ENCODE measurements at places on chromosomes 12 and 14.

DNA sequence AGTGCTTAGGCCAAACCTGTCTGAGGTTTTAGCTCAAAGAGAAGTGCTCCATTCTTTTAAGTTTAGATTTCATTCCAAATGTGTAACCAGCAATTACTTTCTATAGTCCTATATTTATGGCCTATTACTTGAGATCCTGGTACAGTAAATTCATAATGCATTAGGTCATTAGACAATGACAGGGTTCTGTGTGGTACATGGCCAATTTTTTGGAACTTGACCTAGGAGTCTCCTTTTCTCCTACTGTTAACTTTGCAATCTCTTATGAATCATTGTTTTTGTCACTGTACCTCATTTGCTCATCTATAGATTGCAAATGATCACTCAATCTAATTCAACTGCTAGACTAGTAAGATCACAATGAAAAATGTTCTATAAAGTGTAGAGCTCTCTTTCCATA, 136.7 kb downstream of the PDE3A start:
- DNase-seq = no peak

DNA sequence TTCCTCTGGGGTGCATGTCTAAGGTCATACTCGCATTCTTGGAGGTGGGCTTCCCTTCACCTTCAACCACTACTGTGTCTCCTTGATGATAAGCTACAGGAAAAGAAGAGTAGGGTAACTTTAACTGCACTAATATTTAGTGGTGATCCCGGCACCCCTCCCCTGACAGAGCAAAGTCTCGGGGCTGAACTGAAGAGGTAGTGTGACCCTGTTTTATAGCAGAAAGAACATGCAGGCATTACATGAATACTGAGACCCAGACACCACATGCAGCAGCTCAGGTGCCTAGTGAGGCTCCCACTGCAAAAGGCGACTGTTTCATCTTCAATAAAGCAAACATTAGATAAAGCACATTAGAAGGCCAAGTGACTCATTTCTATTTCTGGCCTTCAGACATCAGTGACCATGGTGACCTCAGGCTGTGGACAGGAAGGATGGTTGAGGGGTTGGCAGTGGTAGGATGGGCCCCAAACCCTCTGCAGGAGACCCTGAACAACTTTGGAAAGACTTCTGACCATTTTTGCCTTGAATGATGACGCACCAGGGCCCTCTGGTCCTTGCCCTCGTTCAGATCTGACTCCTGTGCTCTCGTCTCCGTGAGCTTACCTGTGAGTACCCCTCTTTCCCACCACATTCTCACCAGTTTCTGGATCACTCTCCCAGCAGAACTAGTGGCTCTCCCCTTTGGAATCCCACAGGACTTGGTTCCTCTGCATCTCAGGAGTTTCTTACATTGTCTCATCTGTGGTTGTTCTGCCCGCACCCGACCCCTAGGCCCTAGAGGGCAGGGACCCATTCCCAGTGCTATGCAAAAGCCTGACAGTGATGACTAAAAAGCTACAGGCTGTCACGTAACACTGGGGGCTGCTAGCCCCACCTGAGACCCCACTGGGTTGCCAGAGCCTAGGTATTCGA, 23.8 kb upstream of the JPH4 start:
- DNase-seq = no peak

DNA sequence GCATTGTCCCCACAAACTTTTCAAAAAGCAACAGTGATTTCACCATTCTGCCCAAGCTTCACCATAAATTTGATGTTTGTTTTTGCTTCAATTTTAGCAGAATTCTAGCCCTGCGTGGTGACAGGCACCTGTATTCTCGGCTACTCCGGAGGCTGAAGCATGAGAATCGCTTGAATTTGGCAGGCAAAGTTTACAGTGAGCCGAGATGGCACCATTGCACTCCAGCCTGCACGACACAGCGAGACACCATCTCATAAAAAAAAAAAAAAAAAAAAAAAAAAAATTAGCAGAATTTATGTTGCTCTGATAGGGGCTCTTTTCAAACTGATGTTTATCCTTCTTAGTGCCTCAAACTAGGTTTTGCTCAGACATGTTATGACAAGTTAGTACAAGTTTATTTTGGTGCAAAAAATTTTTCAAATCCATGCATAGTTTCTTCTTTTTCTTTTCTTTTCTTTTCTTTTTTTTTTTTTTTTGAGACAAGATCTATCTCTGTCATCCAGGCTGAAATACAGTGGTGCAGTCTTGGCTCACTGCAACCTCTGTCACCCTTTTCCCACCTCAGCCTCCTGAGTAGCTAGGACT, 24.3 kb downstream of the RASSF3 start:
- no peak for DNase-seq

GRCh38 chr14:55105991-55106390, 23.1 kb upstream of the LGALS3 start:
- DNase-seq = no peak

- DNase-seq = no peak
Measured at GRCh38 chr12:17489452-17489851, 600.5 kb downstream of the RERGL start.

DNA sequence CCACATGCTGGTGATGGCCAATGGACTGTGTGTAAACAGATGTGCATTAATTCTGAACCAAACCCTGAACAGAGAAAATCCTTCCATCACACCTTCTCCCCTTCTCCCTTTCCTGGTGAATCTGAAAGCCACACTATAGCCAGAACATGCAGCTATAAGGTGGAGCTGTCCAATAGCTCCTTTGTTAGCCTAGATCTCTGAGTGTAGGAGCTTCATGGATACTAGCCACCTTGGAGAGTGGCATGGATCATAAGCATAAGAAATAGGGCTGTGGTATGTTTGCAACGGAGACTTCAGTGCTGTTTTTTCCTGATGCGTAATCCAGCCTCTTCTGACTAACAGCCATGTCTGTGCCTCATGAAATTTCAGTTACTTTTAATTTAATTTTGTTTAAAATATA, 364.5 kb downstream of the BTG1 start:
- no peak for DNase-seq

- no peak for DNase-seq
Measured at GRCh38 chr14:73789989-73790581, 61.5 kb upstream of the PTGR2 start.

GRCh38 chr14:68482018-68482417, 310.8 kb downstream of the ZFP36L1 start:
- DNase-seq = no peak

- no peak for DNase-seq
Measured at GRCh38 chr14:66078006-66078405, 408.2 kb upstream of the CCDC196 start.

- DNase-seq = no peak
Measured at GRCh38 chr14:91555531-91555930, 45.4 kb upstream of the PPP4R3A start.

GRCh38 chr12:130571734-130572133, 144.4 kb downstream of the RIMBP2 start:
- DNase-seq = no peak

- DNase-seq = no peak
Measured at GRCh38 chr14:67911562-67911961, 92.0 kb downstream of the RAD51B start.

GRCh38 chr14:91348845-91349465, 68.7 kb downstream of the CCDC88C start:
- DNase-seq = no peak

DNA sequence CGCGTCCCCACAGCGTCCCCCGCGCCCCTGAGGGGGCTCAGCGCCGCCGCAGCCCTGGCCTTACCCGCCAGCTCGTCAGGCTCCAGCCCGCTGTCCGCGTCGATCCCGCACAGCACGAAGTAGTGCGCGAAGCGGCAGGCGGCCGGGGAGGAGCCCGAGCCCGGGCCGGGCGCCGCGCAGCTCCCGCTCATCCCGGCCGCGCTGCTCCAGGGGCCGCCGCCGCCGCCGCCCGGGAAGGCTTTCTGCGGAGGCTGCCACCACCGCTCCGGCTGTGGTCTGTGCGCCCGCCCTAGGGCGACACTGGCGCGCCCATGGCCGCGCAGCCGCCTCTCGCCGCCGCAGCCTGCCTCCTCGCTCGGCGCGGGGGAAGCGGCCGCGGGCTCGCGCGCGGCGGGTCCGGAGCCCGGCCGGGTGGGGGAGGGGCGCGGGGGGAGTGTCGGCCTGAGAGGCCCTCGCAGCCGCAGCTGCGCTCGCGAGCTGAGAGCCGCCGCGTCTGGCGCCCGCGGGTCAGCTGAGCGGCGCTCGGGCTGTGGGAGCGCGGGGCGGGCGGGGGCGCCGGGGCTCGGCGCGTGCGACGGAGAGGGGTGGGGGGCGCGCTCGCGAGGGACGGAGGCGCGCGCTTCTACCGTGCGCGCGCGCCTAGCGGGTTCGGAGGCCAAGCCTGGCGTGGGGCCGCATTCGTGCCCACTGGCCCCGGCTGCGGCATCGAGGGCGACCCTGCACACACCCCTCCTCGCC, at the start of gene DENND5B:
DENND5B (minus strand) TSS at position 495 of the 738 bp plus-strand sequence; CDS start at position 191, 304 bp downstream.
- no peak for DNase-seq

- no peak for DNase-seq
Measured at GRCh38 chr14:36513451-36514277, 6.4 kb downstream of the NKX2-1 start.

GRCh38 chr12:125304029-125304428, 238.8 kb downstream of the AACS start:
- DNase-seq = no peak

- DNase-seq = no peak
Measured at GRCh38 chr12:120118321-120119061, 1.9 kb upstream of the RAB35 start.

GRCh38 chr12:101854747-101855146, 22.6 kb upstream of the DRAM1 start:
- no peak for DNase-seq

DNA sequence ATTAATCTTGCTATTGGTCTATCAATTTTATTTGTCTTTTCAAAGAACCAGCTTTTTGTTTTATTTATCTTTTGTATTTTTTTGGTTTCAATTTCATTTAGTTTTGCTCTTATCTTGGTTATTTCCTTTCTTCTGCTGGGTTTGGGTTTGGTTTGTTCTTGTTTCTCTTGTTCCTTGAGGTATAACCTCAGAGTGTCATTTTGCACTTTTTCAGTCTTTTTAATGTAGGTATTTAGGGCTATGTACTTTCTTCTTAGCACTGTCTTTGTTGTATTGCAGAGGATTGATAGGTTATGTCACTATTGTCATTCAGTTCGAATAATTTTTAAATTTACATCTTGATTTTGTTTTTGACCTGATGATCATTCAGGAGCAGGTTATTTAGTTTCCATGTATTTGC, 92.7 kb upstream of the DCD start:
- no peak for DNase-seq

GRCh38 chr12:39483597-39483996, 40.7 kb upstream of the KIF21A start:
- no peak for DNase-seq

GRCh38 chr14:100297320-100298300, 8.6 kb downstream of the SLC25A29 start:
- no peak for DNase-seq

DNA sequence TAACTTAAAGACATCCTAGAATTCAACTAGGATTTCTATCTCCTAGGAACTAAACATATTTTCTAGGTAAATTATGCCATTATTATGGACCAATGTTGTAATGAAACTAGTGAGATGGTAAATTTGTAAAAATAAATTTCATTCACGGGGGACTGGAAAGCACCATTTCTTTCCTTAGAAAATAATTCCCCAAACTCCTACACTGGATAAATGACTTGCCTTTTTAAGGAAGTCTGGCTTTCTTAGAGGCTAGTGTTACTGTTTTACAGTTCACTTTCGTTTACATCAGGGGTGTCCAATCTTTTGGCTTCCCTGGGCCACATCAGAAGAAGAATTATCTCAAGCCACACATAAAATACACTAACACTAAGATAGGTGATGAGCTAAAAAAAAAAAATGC, 3.3 kb downstream of the SLC39A9 start:
- DNase-seq = no peak

- DNase-seq = no peak
Measured at GRCh38 chr14:56127156-56127555, 8.9 kb downstream of the PELI2 start.

- DNase-seq = no peak
Measured at GRCh38 chr14:31059152-31059924, 33.2 kb upstream of the STRN3 start.

GRCh38 chr12:71439613-71440344, at the start of gene LGR5:
TSS of gene LGR5 (plus strand) at chr12:71439798. CDS start at chr12:71440081, 283 bp downstream.
- no peak for DNase-seq

DNA sequence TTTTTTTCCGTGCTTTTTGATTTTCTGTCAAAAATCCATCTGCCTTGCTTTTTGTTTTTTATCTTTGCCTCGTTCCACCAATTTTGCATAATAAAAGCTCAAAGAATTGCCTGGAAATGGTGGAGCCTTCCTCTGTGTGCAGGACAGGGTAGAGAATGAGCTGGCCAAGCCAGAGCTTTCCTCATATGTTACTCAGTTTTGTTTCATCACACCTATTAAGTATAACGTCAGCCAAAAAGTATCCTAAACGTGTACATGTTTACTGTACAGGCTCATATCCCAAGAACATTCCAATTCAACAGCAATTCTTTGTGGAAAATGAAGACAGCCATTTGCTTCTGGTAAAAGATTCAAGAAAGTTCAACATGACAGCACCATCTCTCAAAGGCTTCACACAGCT, 191.2 kb upstream of the LMNTD1 start:
- no peak for DNase-seq

GRCh38 chr14:21033133-21033698, 1.4 kb downstream of the RNASE13 start:
- DNase-seq = no peak

DNA sequence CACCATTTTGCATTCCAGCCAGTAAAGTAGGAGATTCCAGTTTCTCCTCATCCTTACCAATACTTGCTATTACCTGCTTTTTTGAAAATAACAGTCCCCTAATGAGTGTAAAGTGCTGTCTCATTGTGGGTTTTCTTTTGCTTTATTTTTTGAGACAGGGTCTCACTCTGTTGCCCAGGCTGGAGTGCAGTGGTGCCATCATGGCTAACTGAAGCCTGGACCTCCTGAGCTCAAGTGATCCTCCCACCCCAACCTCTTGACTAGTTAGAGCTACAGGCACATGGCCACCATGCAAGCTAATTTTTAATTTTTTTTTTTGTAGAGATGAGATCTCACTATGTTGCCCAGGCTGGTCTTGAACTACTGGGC, 60.6 kb downstream of the NINJ2 start:
- no peak for DNase-seq

DNA sequence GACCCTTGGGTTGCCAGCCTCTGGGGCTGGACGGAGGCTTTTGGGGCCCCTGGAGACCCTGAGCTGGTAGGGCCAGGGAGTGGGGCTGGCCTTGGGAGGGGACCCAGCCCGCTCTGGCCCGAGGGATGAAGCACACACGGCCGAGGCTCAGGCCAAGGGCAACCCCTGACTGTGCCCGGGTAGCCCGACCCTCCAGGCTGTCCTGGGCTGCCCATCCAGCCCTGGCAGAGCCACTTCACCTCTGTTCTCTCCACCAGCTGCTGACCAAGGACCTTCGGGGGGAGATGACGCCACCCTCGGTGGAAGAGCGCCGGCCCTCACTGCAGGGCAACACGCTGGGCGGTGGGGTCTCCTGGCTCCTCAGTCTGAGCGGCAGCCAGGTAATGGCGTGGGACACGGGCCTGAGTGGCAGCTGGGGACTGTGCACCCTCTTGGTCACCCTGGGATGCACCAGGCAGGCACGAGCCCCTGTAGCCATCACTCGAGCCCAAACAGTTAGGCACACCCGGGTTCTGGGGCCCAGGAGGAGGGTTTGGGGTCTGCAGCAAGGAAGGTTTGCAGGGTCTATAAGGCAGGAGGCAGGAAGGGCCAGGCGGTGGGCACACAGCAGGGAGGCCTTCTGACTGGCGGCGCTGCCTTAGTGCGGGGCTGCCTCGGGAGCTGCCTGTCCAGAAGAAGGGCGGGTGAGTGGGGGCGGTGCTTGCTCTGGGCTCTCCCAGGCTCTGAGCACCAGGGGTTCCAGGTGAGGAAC, 19.7 kb downstream of the ASPG start:
- no peak for DNase-seq
